ENCODE measurements at places on chromosomes 2 and 18. TPM values are rescaled to one million over a fixed set of nuclear protein-coding genes. Genes with fewer than 3 reads are reported as not detected.

- peak overlapping the region; percentile 14 for H3K27ac ChIP-seq
- H3K36me3 ChIP-seq = no peaks in the 10 kb centered on the region
- DNase-seq = no peak
- peaks cover 74% of the 10 kb centered on the region for H3K4me1 ChIP-seq
- no peaks in the 10 kb centered on the region for H3K27me3 ChIP-seq
Observed at GRCh38 chr2:101781326-101781725, 83.8 kb downstream of the MAP4K4 start.

DNA sequence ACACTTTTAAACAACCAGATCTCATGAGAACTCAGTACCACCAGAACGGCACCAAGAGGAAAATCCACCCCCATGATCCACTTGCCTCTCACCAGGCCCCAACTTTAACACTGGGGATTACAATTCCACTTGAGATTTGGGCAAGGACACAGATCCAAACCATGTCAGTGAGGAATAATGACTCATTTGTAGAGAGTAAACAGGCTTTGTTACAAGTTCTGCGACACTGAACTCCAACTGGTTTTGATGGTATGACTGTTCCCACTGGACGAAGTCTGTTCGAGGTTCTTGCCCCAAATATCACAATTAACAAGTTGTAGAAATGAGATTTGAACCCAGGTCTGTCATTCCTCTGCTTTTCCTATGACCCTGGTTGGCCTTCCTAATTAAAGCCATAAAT, 718.1 kb upstream of the ID2 start:
- peaks cover 6% of the 10 kb centered on the region for H3K4me1 ChIP-seq
- no peaks in the 10 kb centered on the region for H3K27me3 ChIP-seq
- H3K36me3 ChIP-seq = no peaks in the 10 kb centered on the region
- DNase-seq = no peak
- H3K4me3 ChIP-seq = no peak overlapping the region

GRCh38 chr2:164314148-164314547, 307.1 kb downstream of the GRB14 start:
- no peaks in the 10 kb centered on the region for H3K27me3 ChIP-seq
- no peak overlapping the region for H3K4me3 ChIP-seq
- no peaks in the 10 kb centered on the region for H3K4me1 ChIP-seq
- no peaks in the 10 kb centered on the region for H3K36me3 ChIP-seq
- no peak overlapping the region for H3K27ac ChIP-seq
- no peak for DNase-seq

GRCh38 chr18:52387175-52387574, 47.2 kb downstream of the DCC start:
- H3K27ac ChIP-seq = no peak overlapping the region
- no peaks in the 10 kb centered on the region for H3K27me3 ChIP-seq
- no peaks in the 10 kb centered on the region for H3K36me3 ChIP-seq
- DNase-seq = no peak

GRCh38 chr18:47552783-47553182, 301.3 kb upstream of the SKOR2 start:
- no peak overlapping the region for H3K27ac ChIP-seq
- no peak overlapping the region for H3K4me3 ChIP-seq
- DNase-seq = no peak
- no peaks in the 10 kb centered on the region for H3K36me3 ChIP-seq
- H3K27me3 ChIP-seq = peaks cover 6% of the 10 kb centered on the region

GRCh38 chr2:148619560-148620195, 24.9 kb upstream of the EPC2 start:
- no peak for DNase-seq
- H3K4me1 ChIP-seq = peaks cover 4% of the 10 kb centered on the region
- H3K36me3 ChIP-seq = no peaks in the 10 kb centered on the region
- H3K27ac ChIP-seq = no peak overlapping the region
- H3K4me3 ChIP-seq = no peak overlapping the region

DNA sequence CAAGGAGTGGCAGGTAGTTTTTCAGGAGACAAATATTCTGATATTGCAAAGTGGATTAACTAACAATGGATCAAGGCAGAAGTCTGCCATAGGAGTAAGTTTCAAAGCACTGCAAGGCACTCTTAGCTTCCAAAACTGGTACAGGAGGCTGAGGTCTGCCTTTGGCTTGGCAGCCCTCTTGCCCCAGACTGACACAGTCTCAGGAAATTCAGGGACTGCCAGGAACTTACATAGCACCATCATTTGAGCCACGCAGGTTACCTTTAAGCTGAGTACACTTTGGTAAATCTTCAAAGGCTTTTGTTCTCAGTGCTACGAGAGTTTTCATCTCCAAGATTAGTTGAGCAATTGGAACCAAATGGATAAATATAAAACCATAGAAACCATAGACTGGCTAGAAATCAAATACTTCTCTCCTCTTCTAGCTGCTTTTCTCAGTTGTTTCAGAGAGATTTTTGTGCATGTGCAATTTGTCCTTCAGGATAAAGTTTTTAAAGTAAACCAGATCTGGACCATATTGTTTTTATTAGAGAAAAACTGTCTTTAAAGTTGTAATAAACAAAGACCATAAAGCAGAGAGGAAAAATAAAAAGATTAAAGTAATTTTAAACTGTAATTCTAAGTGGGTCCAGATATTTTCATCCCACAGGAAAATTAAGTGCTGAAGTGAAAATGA, 18.8 kb downstream of the ANKRD29 start:
- H3K36me3 ChIP-seq = no peaks in the 10 kb centered on the region
- H3K27ac ChIP-seq = no peak overlapping the region
- no peak overlapping the region for H3K4me3 ChIP-seq
- peaks cover 2% of the 10 kb centered on the region for H3K27me3 ChIP-seq
- no peak for DNase-seq

DNA sequence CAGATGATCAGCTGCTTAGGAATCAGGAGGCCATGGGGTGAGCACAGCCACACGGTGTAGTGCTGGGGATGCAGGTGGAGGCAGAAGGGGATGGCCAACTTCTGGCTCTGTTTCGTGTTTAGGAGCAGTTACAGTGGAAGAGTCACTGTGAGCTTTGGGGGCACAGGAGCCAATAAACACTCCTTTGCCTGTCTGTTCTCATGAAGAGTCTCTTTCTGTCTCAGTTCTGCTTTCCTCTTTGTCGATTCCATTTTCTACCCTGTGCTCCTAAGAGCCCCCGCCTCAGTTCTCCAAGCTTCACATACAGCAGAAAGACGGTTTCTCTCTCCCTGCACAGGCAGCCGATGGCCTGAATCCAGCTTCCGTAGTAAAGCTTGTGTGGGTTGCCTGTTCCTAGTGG, 21.0 kb upstream of the RRM2 start:
- DNase-seq = no peak
- no peak overlapping the region for H3K27ac ChIP-seq
- H3K36me3 ChIP-seq = no peaks in the 10 kb centered on the region
- no peak overlapping the region for H3K4me3 ChIP-seq
- no peaks in the 10 kb centered on the region for H3K4me1 ChIP-seq

DNA sequence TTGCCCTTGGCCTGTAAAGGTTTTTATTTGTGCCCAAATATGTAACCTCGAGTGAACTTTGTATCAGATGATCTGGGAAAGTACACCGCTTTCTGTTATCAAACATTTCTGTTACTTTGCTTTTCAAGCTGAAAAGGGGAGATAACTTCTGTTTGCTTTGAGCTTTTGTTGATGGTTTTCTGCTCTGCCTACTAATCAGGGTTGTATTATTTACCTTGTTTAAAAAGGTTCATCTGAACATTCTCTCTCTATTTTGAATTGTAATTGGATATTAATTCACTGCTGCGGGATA, 79.4 kb downstream of the XRCC5 start:
- no peak overlapping the region for H3K4me3 ChIP-seq
- peaks cover 57% of the 10 kb centered on the region for H3K36me3 ChIP-seq
- DNase-seq = no peak
- peak overlapping the region; percentile 64 for H3K27ac ChIP-seq
- H3K27me3 ChIP-seq = no peaks in the 10 kb centered on the region
- H3K4me1 ChIP-seq = peaks cover 64% of the 10 kb centered on the region

- no peaks in the 10 kb centered on the region for H3K27me3 ChIP-seq
- peak overlapping the region; percentile 86 for H3K27ac ChIP-seq
- H3K36me3 ChIP-seq = peaks cover 7% of the 10 kb centered on the region
Observed at GRCh38 chr18:12882453-12883371, 1.3 kb downstream of the PTPN2 start.

GRCh38 chr2:197647961-197648690, 27.3 kb downstream of the RFTN2 start:
- no peak for DNase-seq
- no peak overlapping the region for H3K27ac ChIP-seq
- no peaks in the 10 kb centered on the region for H3K36me3 ChIP-seq
- H3K4me3 ChIP-seq = no peak overlapping the region
- no peaks in the 10 kb centered on the region for H3K4me1 ChIP-seq

DNA sequence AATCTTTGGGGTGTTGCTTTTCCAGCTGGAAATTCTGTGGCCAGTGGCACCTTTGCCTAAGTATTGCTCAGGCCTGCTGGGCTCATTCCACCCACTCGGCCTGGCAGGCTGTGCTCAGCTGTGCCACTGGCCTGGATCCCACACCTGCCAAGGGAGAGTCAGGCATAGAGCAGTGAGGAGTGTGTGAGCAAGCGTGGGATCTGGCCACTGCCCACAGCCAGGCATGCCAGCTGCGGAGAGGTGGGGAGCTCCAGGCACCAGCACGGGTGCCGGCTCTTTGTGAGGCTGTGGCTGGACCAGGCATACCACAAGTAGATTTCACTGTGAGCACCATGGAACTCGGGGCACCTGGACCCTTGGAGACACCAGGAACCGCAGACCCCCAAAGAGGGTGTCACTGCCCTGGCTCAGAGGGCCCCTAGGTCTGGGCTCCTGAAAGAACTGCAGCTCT, 118.1 kb upstream of the MAP2 start:
- no peak overlapping the region for H3K27ac ChIP-seq
- H3K4me3 ChIP-seq = no peak overlapping the region
- no peaks in the 10 kb centered on the region for H3K4me1 ChIP-seq
- no peak for DNase-seq
- no peaks in the 10 kb centered on the region for H3K27me3 ChIP-seq
- no peaks in the 10 kb centered on the region for H3K36me3 ChIP-seq

GRCh38 chr2:119823734-119824334, 64.1 kb downstream of the PTPN4 start:
- H3K27ac ChIP-seq = no peak overlapping the region
- H3K36me3 ChIP-seq = peaks cover 10% of the 10 kb centered on the region
- H3K27me3 ChIP-seq = no peaks in the 10 kb centered on the region
- peaks cover 58% of the 10 kb centered on the region for H3K4me1 ChIP-seq
- H3K4me3 ChIP-seq = no peak overlapping the region
- DNase-seq = peak; percentile 56

GRCh38 chr2:7619203-7619970, 702.2 kb downstream of the RNF144A start:
- peaks cover 17% of the 10 kb centered on the region for H3K4me1 ChIP-seq
- H3K36me3 ChIP-seq = no peaks in the 10 kb centered on the region
- H3K4me3 ChIP-seq = no peak overlapping the region
- no peak for DNase-seq
- H3K27me3 ChIP-seq = no peaks in the 10 kb centered on the region

DNA sequence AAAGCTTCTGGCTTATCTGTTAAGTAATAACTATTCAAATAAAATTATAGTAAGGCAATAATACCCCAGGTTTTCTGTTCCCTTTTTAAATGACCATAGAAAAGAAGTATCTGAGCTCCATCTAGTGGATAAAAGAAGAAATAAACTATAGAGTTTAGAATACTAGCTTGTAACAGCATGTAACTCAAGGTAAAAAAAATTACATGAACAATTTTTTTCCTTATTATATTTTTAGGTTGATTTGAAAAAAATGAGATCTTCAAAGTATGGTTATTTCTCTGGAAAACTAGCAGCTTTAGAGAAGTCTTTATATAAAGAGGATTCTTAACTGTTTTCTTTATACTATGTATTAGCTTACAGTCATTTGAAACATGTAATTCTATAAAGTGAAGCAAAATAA, 58.1 kb downstream of the NCKAP1 start:
- no peak overlapping the region for H3K27ac ChIP-seq
- no peaks in the 10 kb centered on the region for H3K27me3 ChIP-seq
- no peak for DNase-seq
- no peaks in the 10 kb centered on the region for H3K36me3 ChIP-seq
- H3K4me1 ChIP-seq = no peaks in the 10 kb centered on the region

GRCh38 chr2:207112383-207112782, 53.4 kb downstream of the KLF7 start:
- peaks cover 30% of the 10 kb centered on the region for H3K4me1 ChIP-seq
- H3K27ac ChIP-seq = no peak overlapping the region
- H3K36me3 ChIP-seq = peaks cover 4% of the 10 kb centered on the region
- no peaks in the 10 kb centered on the region for H3K27me3 ChIP-seq

DNA sequence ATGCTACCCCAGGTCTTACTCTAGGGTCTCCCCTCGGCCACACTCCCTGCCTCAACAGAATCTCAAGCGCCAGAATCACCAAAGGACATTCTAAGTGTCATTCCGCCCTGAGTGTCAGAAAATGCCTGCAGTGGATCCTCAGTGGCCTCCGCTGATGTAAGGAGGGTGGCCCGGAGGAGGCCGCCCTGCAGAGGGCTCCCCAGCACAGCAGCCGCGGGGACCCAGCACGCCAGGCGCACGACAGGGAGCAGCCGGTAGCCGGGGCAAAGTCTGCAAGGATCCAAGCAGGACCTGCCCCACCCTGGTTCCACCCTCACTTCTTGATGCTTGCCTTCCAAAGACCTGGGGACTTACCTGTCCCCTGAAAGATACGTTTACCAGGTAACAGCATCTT, 54.2 kb upstream of the ID2 start:
- no peak overlapping the region for H3K27ac ChIP-seq
- no peak overlapping the region for H3K4me3 ChIP-seq
- peaks cover 5% of the 10 kb centered on the region for H3K4me1 ChIP-seq
- H3K27me3 ChIP-seq = no peaks in the 10 kb centered on the region

GRCh38 chr2:230268606-230269243, 43.2 kb downstream of the SP140 start:
- H3K36me3 ChIP-seq = peaks cover 77% of the 10 kb centered on the region
- no peaks in the 10 kb centered on the region for H3K27me3 ChIP-seq
- H3K27ac ChIP-seq = peak overlapping the region; percentile 64
- H3K4me3 ChIP-seq = no peak overlapping the region
- peaks cover 47% of the 10 kb centered on the region for H3K4me1 ChIP-seq
- DNase-seq = peak; percentile 28

- H3K36me3 ChIP-seq = no peaks in the 10 kb centered on the region
- no peak overlapping the region for H3K27ac ChIP-seq
- H3K4me1 ChIP-seq = no peaks in the 10 kb centered on the region
- no peaks in the 10 kb centered on the region for H3K27me3 ChIP-seq
Observed at GRCh38 chr2:145846982-145847381, 1327.1 kb upstream of the ZEB2 start.

- peaks cover 7% of the 10 kb centered on the region for H3K4me1 ChIP-seq
- H3K27ac ChIP-seq = no peak overlapping the region
- no peaks in the 10 kb centered on the region for H3K27me3 ChIP-seq
Observed at GRCh38 chr2:100126201-100126600, 16.2 kb downstream of the AFF3 start.

GRCh38 chr2:152620208-152620607, 97.1 kb downstream of the PRPF40A start:
- no peak overlapping the region for H3K27ac ChIP-seq
- DNase-seq = no peak
- peaks cover 2% of the 10 kb centered on the region for H3K27me3 ChIP-seq

GRCh38 chr18:63439334-63439733, 17.1 kb upstream of the VPS4B start:
- H3K36me3 ChIP-seq = no peaks in the 10 kb centered on the region
- DNase-seq = peak; percentile 58
- H3K27ac ChIP-seq = no peak overlapping the region
- H3K27me3 ChIP-seq = peaks cover 2% of the 10 kb centered on the region
- H3K4me3 ChIP-seq = no peak overlapping the region

Gene TTL
- 29.2 TPM for total RNA-seq

Gene APOB
- not detected for total RNA-seq

Gene MAP3K19
- total RNA-seq = not detected

Gene THOC1
- 66.0 TPM for total RNA-seq

Gene UNC80
- total RNA-seq = not detected

Gene ITGA6
- total RNA-seq = 7.9 TPM

Gene AGXT
- total RNA-seq = not detected

Gene RNU2-63P
- total RNA-seq = 6.0 TPM

Gene EML6
- total RNA-seq = 1.7 TPM

Gene MERTK
- 0.43 TPM for total RNA-seq

Gene GALNT3
- total RNA-seq = 1.9 TPM

Gene DSG4
- total RNA-seq = not detected

Gene ZSWIM2
- total RNA-seq = not detected

Gene ASTL
- total RNA-seq = 1.8 TPM

Data from activated CD8-positive, alpha-beta T cell treated with anti-CD3 and anti-CD28 coated beads for 36 hours (primary cell).